ENCODE measurements at places on chromosomes 4 and X.
A peak's percentile ranks its signal among the peaks of the same experiment; 100 is the strongest.

GRCh38 chr4:47017494-47017893, 13.9 kb upstream of the GABRB1 start:
- H3K27me3 ChIP-seq: no peaks in the 10 kb centered on the region
- H3K4me1 ChIP-seq: no peaks in the 10 kb centered on the region
- DNase-seq: no peak
- H3K27ac ChIP-seq: no peak overlapping the region

- peak; percentile 65 for DNase-seq
- H3K36me3 ChIP-seq: no peaks in the 10 kb centered on the region
- H3K27me3 ChIP-seq: no peaks in the 10 kb centered on the region
- no peak overlapping the region for H3K4me3 ChIP-seq
These were observed 12.9 kb downstream of the LETM1 start for GRCh38 chr4:1842993-1843448.

DNA sequence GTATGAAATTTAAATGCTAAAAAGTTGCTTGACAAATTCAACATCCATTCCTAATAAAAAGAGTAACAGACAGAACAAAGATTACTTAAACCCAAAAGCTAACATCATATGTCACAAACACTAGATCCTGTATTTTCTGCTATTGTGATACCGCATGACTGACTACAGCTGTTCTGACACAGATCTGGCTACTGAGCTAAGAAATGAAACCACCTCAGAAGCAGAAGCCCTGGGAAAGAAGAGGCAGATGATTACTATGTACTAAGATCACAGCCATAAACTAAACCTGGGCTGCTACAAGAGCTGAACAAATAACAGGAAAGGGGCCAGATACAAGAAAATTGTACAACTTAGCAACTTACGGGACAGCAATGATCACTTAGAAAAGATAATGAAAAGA, 9.4 kb downstream of the LETM1 start:
- H3K4me3 ChIP-seq: no peak overlapping the region
- no peaks in the 10 kb centered on the region for H3K36me3 ChIP-seq
- DNase-seq: no peak
- H3K27me3 ChIP-seq: no peaks in the 10 kb centered on the region

DNA sequence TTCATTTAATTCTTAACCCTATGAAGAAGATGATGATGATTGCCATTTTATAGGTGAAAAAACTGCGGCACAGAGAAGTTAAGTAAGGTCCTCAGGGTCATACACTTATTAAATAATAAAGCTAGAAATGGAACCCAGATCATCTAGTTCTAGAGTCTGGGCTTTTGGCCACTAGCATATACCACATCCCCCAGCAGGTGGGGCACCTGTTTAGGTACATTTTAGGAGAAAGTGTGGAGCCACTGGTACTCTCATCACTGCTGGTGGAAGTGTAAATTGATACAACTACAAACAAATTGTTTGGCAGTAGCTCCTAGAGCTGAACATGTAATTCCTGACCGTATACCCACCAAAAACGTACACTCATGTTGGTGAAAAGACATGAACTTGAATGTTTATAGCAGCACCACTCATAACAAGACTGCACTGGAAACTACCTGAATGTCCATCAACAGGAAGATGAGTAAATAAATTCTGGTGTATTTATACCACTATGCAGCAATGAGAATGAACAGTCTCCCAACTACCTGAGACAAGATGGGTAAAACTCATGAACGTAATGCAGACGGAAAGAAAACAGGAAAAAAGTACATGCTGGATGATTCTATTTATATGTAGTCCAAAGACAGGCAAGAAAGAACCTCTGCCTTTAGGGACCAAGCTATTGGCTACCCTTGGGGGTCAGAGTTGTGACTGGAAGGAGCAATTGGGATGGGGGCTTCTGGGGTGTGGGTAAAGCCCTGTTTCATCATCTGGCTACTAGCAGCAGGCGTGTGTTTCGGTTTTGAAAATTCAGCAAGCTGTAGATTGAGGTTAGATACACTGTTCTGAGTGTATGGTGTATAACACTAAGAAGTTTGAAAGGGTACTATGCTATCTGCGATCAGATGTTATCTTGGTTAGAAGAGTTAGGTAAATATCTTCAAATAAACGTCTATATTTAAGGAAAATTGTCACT, 72.3 kb upstream of the ADGRG2 start:
- DNase-seq: no peak
- H3K36me3 ChIP-seq: no peaks in the 10 kb centered on the region
- H3K4me3 ChIP-seq: no peak overlapping the region
- H3K27ac ChIP-seq: no peak overlapping the region
- H3K4me1 ChIP-seq: no peaks in the 10 kb centered on the region
- no peaks in the 10 kb centered on the region for H3K27me3 ChIP-seq

- H3K27ac ChIP-seq: no peak overlapping the region
- no peaks in the 10 kb centered on the region for H3K4me1 ChIP-seq
- H3K4me3 ChIP-seq: no peak overlapping the region
- no peaks in the 10 kb centered on the region for H3K27me3 ChIP-seq
- no peak for DNase-seq
- H3K36me3 ChIP-seq: no peaks in the 10 kb centered on the region
These were observed 21.6 kb downstream of the JAKMIP1 start for GRCh38 chr4:6178757-6179156.

GRCh38 chr4:68469482-68469881, 22.2 kb downstream of the TMPRSS11E start:
- no peaks in the 10 kb centered on the region for H3K4me1 ChIP-seq
- H3K36me3 ChIP-seq: no peaks in the 10 kb centered on the region
- no peak for DNase-seq
- no peak overlapping the region for H3K27ac ChIP-seq
- H3K27me3 ChIP-seq: no peaks in the 10 kb centered on the region
- H3K4me3 ChIP-seq: no peak overlapping the region

GRCh38 chr4:55012363-55013230, 112.8 kb downstream of the KDR start:
- no peak overlapping the region for H3K4me3 ChIP-seq
- no peaks in the 10 kb centered on the region for H3K27me3 ChIP-seq
- no peaks in the 10 kb centered on the region for H3K36me3 ChIP-seq
- H3K27ac ChIP-seq: no peak overlapping the region

DNA sequence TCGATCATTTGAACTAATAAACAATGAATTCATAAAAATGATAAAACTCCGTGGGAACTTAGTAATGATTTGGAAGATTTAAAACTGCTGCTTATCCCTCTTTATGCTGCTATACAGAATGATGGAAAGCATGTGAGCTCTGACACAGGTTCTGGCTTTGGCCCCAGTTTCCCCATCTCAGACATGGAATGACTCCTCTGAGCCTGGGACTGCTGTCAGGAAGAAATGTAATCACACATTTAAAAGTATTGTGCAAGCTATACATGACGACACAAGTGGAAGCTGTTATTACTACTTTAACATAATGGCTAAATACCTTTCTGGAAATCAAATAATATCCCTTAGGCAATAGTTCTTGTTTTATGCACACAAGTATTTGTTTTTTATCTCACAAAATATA, 161.7 kb downstream of the DCHS2 start:
- no peak overlapping the region for H3K27ac ChIP-seq
- DNase-seq: no peak
- H3K4me3 ChIP-seq: no peak overlapping the region
- H3K4me1 ChIP-seq: peaks cover 9% of the 10 kb centered on the region
- no peaks in the 10 kb centered on the region for H3K27me3 ChIP-seq
- no peaks in the 10 kb centered on the region for H3K36me3 ChIP-seq

DNA sequence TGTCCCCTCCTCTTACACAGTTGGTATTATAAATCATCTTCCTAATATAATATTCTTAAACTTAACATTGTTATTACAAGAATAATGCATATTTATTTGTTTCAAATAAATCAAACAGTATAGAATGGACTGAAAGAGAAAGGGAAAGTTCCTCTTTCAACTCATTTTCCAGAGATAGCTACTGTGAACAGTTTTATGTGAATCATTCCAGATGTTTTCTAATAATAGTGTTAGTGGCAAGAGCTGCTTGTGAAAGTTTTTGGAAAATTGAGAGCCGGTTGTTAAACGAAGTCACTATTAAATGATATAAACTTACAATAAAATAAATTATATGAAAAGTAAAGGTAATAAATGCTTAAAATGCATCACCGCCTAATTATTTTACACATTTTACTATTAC, 14.6 kb downstream of the TMSB4X start:
- H3K36me3 ChIP-seq: no peaks in the 10 kb centered on the region
- no peak for DNase-seq
- no peaks in the 10 kb centered on the region for H3K27me3 ChIP-seq
- H3K4me3 ChIP-seq: no peak overlapping the region

DNA sequence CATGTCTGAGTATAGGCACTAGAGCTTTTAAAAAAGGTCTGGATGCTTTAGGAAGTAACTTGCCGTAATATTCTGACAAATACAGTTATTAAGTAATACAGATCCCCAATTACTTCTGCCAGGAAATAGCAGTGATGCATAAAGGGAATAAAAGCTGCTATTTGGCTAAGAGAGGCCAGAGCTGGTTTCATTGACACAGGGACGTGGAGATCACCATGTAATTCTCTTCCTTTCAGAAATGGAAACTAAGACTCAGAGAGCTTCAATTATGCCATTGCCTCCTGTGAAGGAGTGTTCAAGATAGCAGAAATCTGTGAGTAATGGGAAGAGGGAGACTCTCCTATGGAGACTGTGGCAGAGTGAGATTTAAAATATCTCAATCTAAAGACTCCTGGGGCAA, 238.1 kb downstream of the SLITRK2 start:
- no peaks in the 10 kb centered on the region for H3K36me3 ChIP-seq
- H3K27me3 ChIP-seq: no peaks in the 10 kb centered on the region
- H3K27ac ChIP-seq: no peak overlapping the region
- H3K4me3 ChIP-seq: no peak overlapping the region
- H3K4me1 ChIP-seq: no peaks in the 10 kb centered on the region

GRCh38 chr4:25107827-25108516, 52.3 kb downstream of the SEPSECS start:
- no peaks in the 10 kb centered on the region for H3K36me3 ChIP-seq
- H3K27ac ChIP-seq: no peak overlapping the region
- H3K4me1 ChIP-seq: peaks cover 27% of the 10 kb centered on the region
- H3K4me3 ChIP-seq: no peak overlapping the region
- no peak for DNase-seq
